ENCODE measurements at places on chromosomes 1 and 21.

GRCh38 chr1:176479971-176480370, 17.0 kb downstream of the PAPPA2 start:
- no peak for DNase-seq

GRCh38 chr1:158149175-158149574, 31.5 kb upstream of the CD1D start:
- no peak for DNase-seq

DNA sequence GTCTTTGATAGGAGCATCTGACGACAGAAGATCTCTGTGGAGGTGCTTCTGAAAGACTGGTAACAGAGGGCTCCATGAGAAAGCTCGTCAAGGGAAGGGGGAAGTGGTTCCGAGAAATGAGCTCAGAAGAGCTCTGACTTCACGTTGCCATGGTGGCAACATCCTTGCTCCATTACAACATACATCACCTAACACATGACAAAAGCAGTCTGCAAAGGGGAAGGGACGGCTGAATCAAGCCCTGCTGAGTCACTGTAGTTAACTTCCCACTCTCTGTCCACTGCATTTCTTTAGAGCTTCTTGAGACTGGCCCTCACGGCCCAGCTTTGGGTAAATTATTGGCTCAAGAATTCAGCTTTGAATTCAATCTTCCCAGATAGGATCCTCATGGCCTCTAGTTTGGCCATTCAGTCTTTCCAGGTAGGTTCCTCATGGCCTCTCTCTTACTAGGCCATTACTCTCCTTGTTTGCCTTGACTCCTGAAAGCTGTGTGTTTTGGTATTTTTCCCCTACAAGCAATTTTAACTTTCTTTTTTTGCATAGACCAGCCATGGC, 88.0 kb upstream of the ZNF648 start:
- peak; percentile 98 for DNase-seq

GRCh38 chr21:46423546-46424038, 35.1 kb upstream of the DIP2A start:
- DNase-seq = no peak

DNA sequence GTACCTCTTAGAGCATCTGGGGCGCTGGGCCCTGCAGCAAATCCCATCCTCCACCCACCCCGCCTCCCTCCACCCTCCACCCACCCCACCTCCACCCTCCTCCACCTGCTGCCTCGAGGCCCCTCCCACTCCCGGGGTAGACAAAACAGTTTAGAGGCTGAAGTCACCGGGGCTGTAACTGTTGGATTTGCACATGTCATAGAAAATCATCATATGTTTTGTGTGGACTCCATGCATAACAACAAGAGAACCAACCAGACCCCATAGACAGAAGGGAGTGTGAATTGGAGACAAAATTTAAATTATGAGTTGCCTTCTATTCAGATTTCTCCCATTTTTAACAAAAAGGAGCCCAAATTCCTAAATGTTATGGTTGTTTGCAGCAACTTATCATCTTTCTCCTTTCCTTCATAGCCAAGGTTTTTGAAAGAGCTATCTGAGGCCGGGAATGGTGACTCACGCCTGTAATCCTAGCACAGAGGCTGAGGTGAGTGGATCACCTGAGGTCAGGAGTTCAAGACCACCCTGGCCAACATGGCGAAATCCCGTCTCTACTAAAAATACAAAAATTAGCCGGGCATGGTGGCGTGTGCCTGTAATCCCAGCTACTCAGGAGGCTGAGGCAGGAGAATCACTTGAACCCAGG, 28.2 kb upstream of the LGALS8 start:
- DNase-seq = no peak

GRCh38 chr1:40868051-40868723, 6.0 kb upstream of the CITED4 start:
- peak; percentile 50 for DNase-seq

GRCh38 chr1:8545078-8545477, 227.2 kb downstream of the SLC45A1 start:
- DNase-seq = no peak

DNA sequence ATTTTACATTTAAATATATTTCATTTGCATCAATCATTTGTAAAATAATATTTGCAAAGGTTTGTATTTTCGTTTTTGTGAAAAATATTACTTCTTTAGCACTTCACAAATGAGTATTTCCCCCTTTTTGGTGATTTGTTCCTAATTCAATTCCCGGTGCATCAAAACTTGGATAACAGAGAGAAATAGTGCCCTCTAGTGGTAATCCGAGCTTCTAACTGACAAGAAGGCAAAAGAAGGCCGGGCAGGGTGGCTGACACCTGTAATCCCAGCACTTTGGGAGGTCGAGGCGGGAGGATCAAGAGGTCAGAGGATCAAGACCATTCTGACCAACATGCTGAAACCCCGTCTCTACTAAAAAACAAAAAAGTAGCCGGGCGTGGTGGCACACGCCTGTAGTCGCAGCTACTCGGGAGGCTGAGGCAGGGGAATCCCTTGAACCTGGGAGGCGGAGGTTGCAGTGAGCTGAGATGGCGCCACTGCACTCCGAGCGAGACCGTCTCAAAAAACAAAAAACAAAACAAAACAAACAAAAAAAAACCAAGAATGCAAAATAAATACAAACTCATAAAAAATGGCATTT, 137.7 kb downstream of the COL11A1 start:
- DNase-seq = peak; percentile 47

GRCh38 chr21:16837321-16837720, 675.5 kb upstream of the CXADR start:
- no peak for DNase-seq

GRCh38 chr1:98336472-98337083, 324.9 kb upstream of the SNX7 start:
- DNase-seq = no peak

DNA sequence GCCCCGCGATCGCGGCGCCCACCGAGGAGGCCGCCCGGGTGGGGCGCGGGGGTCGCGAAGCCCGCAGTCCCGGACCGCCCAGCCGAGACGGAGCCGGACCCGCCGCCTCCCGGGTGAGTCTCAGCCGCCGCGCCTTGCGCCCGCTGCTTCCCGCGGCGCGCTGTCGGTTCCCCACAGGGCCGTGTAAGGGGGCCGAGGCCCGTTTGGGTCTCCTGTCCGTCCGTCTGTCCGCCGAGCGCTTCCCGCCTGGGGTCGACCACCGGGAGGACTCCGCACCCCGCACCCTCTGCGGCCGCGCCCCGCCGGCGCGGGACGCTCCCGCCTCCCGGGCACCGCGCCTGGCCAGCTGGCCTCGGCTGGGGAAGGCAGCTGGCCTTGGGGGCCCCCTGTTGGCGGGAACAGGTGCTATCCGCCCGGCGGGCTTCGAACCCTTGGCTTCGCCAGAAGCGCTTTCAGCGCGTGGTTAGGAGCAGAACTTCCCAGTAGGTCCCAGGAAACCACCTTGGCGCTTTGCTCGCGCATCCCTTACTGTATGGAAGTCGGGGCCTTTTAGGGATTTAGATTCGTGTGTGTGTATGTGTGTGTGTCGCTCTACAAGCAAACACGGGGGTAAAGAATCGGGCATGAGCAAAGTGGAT, 414 bp downstream of the TMEM51 start:
- peak; percentile 68 for DNase-seq

DNA sequence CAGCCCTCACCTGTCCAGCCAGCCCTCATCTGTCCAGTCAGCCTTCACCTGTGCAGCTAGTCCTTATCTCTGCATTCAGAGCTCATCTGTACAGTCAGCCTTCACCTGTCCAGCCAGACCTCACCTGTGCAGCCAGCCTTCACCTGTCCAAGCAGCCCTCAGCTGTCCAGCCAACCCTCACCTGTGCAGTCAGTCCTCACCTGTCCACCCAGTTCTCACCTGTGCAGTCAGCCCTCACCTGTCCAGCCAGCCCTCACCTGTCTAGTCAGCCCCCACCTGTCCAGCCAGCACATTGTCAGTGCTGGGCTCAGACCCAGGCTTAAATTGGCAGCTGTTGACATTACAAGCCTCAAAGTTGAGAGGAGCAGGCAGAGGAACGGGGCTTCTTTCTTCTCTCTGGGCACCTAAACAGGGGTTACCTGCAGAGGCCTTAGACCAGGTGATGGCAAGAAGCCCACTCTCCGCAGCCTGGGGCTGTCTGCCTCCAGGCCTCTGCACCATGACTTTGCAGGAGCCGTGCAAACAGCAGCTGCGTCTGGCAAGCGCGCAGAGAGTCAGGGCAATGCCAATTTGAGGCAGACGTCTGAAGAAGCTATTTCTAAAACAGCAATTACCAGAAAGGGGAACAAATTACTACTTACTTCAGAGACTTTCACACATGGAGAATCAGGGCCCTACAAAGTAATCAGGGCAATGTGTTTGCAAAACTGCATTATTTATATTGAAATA, 506.1 kb downstream of the NPHP4 start:
- no peak for DNase-seq

All from inflammatory macrophage (primary cell).